Mesothelial cell of epicardium (in vitro differentiated cells): ENCODE measurements at places on chromosomes 6 and 20.

GRCh38 chr20:48819821-48820648 is 7.8 kb downstream of the PREX1 start:
- DNase-seq: no peak

- DNase-seq: no peak
Observed at GRCh38 chr6:149364557-149364956, 35.5 kb upstream of the SUMO4 start.

DNA sequence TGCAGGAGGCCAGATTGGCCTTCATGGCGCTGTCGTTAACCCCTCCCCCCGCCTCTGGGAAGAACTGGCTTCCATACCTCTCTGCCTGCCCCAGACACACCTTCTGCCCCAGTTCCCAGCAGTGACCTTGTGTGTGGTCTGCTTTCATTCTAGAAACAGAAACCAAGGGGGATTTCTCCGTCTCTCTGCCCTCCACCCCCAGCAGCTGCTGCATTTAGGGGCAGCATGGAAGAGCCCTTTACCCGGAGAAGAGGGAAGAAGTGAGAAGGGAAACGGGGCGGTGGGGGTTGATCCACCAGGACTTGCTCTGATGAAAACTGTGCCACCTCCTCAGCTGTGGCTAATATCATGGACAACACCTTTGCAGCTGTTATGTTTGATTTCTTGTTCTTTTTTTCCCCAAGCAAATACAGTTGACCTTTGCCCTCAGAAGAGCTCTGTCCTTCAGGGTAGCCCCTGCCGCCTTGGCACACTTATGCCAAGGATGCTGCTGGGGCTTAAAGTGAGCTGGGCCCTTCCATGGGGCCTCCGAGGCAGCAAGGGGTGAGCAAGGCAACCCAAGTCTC is 6.1 kb downstream of the GLP1R start:
- no peak for DNase-seq

DNA sequence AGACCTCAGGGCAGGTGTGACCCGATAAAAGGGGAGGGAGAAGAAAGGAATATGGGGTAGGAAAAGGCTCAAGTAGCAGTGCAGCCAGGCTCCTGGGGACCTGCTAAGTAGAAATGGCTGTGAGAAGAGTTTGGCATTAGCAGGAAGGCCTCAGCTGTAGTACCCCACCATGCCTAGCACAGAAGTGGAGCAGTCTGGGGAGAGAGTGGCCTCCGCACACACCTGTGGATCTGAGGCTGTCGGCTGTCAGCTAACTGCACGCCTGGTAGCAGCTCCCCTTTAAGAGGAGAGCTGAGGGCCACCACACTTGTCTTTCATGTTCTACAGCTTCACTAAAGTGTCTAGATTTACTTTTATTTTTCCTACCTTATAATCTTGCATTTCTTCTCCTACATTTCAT is 24.6 kb downstream of the PDE7B start:
- DNase-seq: no peak

- no peak for DNase-seq
Observed at GRCh38 chr6:144651234-144651633, 366.1 kb downstream of the UTRN start.

DNA sequence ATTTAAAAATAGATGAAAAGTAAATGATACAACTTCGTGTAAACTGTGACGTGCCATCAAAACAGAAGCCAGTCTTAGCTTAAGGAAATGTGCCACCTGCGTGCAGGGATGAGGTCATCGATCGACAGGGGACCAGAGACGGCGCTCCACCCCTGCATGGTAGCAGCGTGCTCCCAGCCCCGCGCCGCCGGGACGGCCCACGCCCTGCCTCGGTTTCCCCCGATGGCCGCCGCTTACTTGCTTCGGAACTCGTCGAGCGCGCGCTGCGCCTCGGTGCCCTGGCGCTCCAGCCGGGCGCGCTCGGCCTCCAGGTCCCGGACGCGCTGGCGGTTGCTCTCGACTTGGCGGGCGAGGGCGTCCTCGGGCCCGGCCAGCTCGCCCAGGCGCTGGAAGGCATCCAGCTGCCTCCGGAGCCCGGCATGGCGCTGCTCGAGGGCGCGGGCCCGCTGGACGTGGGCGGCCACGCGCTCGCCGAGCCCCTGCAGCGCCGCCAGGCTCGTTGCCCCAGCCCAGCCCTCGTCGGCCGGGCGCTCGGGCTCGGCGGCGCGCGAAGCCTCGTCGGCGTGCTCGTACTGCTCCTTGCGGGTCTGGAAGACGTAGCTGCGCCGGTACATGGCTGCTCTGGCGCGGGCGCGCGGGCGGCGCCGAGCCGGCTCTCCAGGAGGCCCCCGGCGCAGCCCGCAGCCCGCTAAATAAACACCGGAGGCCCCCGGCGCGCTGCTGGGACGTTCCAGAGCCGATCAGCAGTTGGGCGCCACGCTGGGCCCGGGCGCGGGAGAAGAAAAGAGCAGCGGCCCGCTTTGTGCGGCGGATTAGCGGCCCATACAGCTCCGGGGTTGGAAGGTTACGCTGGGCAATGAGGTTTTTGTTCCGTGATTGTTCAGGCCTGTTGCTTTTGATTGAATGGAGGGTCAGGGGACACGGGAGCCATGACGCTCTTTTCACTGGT is at the start of gene BFSP1:
Gene BFSP1 (minus strand): TSS at position 664 of the 949 bp plus-strand sequence. CDS start 50 bp downstream, at position 614.
- peak; percentile 47 for DNase-seq

DNA sequence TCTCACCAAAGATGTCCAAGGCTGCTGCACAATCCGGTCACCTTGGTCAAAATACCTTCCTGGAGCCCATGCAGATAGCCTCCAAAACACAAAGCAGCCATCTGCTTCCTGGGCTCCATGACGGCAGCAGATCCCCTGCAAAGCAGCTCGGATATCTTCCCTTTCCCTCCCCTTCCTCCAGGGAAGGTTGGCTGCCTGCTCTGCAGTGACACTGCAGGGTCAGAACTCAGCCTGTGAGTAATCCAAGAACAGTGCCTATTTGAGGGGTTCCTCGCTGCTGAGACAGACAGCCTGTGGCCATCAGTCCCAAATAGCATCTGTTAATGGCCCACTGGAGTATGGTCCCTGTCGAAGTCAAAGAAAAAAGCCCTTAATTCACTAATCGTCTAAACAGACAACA is 270.8 kb downstream of the PREX1 start:
- DNase-seq: no peak

DNA sequence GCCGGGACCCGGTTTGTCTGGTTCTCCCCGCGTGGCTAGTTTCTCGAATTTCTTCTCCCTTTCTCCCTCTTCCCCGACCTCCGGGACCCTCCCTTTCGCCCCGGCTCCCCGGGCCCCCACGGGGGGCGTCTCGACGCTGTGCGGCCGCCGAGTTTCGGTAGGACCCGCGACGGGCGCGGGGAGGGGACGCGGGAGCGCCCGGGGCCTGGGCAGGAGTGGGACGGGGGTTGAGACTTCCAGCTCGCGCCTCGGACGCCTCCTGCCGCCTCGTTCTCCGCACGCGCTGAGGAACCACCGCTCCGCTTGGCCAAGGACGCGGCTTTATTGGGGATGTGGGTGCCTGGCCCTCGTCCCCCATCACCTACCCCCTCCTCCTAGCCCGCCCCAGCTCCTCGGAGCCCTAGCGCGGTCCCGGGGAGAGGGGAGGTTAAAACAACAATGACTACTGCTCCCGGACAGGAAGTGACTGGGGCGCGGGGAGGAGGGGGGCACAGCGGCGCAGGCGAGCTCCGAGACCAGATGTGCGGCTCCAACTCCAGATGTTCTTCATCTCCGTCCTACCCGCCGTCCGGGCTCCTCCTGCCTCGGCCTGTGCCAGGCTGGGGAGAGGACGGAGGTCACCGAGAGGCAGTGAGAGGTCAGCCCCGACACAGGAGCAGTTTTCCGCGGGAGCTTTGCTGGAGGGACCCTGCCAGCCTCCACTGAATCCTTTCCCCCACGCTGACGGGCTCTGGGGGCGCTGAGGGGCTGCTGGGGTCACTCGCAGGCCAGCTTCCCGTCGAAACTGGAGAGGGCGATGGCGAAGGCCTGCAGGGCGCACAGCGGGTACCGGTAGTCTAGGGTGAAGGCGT is 917 bp upstream of the TEAD3 start:
- DNase-seq: peak; percentile 82

- DNase-seq: no peak
Observed at GRCh38 chr20:38623061-38623460, 21.5 kb downstream of the ARHGAP40 start.

DNA sequence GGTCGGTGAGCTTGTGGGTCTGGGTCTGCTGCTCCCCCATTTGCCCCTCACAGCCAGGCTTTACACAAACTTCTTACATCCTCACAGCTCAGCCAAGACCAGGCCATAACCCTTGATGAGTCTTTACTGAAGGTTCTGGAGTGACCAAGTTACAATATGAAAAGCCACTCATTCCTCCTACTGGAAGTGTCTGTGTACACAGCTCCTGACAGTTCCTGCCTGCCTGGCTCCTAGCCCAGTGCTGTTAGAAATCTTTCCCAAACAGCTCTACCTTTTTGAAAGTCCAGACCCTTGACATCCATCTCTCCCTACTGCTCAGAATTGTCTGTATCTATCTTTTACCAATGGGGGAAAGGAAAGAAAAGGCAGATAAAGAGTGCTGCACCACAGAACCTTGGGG is 106.9 kb downstream of the PAX1 start:
- no peak for DNase-seq

DNA sequence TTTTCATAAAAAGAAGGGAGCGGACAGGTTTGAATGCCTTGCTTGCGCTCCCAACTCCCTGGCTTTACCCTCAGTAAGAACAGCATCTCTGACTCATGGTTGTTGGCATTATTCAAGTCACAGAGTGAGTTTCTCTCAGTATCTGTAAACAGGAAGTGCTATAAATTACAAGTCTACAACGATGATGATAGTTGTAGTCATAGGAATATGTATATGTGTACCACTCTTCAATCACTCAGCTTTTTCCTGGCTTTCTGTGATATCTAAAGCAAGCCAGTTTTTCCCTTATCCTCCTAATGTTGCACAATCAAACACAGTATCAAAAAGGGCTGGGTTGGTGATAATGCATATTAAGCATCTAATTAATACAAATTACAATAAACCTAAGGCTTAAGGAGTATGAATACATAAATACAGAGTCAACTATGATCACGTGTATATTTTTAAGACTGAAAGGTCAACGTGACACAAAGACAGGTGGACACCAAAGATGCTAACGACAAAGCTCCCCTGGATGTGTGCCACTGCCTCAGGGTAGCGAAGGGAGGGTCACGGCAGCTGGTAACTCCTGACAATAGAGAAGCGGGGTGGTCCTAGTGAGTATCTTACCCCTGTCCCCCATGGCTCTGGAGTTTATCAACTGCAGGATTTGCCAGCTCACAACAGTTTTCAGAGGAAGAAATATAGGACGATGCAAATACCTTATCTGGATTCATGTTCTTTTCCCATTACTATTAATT is 202.8 kb downstream of the BTBD9 start:
- DNase-seq: no peak

DNA sequence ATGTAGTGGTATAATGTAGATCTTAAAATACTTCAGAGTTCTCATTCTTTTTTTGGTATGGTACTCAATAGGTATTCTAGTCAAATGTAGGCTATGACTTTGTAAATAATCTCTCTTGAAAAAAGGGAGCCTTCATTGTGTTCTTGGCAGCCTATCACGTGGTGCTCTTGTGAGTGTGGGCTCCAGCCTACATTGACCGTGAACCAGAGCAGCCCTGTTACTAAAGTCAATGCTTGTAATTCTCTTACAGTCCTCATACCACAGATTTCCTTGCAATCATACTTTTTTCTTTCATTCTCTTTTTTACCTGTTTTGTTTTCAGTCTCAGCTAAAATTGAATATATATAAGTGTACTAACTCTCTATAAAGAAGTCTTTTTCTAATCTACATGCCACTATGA is 31.1 kb downstream of the ARID1B start:
- DNase-seq: no peak

GRCh38 chr20:34302723-34303533 is at the start of gene AHCY:
AHCY (minus strand) TSS chr20:34303355; CDS start chr20:34303270, 85 bp downstream.
- DNase-seq: peak; percentile 91

- DNase-seq: no peak
Observed at GRCh38 chr20:1186367-1186991, 1.7 kb upstream of the TMEM74B start.

- DNase-seq: no peak
Observed at GRCh38 chr20:23142162-23143050, 56.3 kb upstream of the CD93 start.

- DNase-seq: peak; percentile 35
Observed at GRCh38 chr6:167565388-167565787, 240.5 kb downstream of the TTLL2 start.

- DNase-seq: no peak
Observed at GRCh38 chr6:101666256-101666655, 272.7 kb downstream of the GRIK2 start.

GRCh38 chr6:2876210-2877056 is 26.7 kb downstream of the SERPINB9 start:
- no peak for DNase-seq

GRCh38 chr20:10076126-10077080 is 41.6 kb downstream of the ANKEF1 start:
- no peak for DNase-seq

GRCh38 chr20:57408536-57409233 is 17.5 kb downstream of the RBM38 start:
- DNase-seq: no peak

DNA sequence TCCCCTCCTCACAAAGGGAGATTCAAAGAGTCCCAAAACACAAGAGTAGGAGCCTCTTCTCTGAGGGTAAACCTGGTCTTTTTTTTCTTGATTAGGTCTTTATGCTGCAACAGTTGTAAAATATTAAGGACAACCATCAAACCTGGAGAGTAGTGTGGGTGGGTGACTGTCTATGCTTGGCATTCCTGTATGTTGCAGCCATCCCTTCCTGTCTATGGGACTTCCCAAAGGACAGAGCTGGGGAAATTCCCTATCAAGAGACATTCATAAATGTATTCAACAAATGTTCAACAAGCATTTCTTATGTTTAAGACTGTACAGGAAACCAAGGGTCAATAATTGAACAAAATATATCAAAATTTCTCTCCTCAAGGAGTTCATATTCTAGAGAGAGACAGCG is 5.5 kb downstream of the BTN2A2 start:
- no peak for DNase-seq

DNA sequence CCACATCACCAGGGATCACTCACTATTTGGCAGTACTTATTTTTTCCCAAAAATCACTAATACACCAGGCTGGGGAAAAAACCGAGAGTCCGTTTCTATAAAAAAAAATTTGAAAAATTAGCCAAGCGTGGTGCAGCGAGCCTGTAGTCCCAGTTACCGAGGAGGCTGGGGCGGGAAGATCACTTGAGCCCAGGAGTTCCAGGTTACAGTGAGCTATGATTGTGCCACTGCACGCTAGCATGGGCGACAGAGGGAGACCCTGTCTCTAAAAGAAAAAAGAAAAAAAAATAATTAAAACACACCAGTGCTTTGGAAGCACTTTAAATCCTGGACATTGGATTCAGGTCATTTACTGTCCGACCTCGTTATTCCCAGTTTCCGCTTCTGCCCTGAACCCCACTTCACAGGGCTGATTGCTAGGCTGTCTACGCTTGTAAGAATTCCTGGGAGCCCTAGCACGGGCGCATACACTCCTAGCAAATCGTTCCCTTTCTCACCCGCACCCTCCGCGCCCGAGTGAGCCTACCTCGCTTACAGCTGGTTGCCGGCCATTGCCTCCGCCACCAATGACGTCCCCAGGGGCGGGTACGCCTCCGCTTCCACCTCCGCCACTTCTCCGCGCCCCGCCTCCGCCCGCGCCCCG is at the start of gene TPMT:
Gene TPMT (minus strand): TSS at position 571 of the 643 bp plus-strand sequence. CDS start 5,950 bp downstream, outside the sequence.
- no peak for DNase-seq

- DNase-seq: no peak
Observed at GRCh38 chr20:50175938-50176933, 14.4 kb upstream of the CEBPB start.

- no peak for DNase-seq
Observed at GRCh38 chr6:18207949-18208348, 52.7 kb downstream of the KDM1B start.

GRCh38 chr6:170080169-170080827 is 210.6 kb downstream of the DLL1 start:
- peak; percentile 11 for DNase-seq
